Activated CD8-positive, alpha-beta memory T cell treated with anti-CD3 and anti-CD28 coated beads, Interleukin-2, amount 50 U/mL, for 48 hours (primary cell): ENCODE measurements at places on chromosomes 7 and 10.

- DNase-seq = peak; percentile 72
These were observed 10.4 kb downstream of the CHST3 start for GRCh38 chr10:71974489-71975021.

- DNase-seq = no peak
These were observed 35.8 kb upstream of the DNAAF5 start for GRCh38 chr7:690478-691360.

- no peak for DNase-seq
These were observed 46.7 kb upstream of the SPOCK2 start for GRCh38 chr10:72134785-72135767.

DNA sequence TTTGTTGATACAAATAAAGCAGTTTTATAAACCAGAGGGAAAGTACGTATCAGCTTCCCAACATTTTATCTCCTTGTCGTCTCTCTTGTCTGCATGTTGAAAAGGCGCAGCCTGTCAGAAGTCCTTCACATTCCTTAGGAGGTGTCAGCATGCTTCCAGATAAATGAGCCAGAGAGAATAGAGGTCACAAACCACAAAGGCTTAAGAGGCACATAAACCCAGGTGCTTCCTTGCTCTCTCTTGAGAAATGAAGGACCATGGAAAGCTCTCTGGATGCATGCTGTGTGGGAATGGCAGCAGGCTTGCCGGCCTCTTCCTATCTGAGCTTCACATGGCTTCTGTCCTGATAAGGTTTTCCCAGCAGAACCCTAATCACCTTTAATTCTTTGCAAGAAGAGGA is 448.5 kb downstream of the XPNPEP1 start:
- DNase-seq = no peak

- no peak for DNase-seq
These were observed 183.9 kb downstream of the WNT2 start for GRCh38 chr7:117138981-117139380.

GRCh38 chr7:123616223-123616622 is 14.6 kb downstream of the ASB15 start:
- DNase-seq = no peak

DNA sequence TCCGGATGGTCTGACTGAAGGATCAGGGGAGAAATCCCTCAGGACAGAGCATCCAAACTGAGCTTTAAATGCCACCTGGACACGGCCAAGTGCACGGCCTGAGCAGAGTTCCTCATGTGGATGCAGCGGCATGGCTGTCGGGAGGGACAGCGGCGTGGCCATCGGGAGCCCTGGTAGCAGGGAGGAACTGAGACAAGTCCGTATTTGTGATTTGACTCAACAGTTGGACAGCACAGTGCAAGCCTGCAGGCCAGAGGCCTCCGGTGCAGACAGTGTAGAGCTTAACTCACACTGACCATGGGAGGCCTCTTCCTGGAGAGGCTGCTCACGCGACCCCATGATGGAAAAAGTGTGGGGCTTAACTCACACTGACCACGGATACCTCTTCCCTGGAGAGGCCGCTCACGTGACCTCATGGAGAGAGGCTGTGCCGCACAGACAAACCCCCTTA is 207.4 kb downstream of the DIP2C start:
- DNase-seq = peak; percentile 35

- DNase-seq = no peak
These were observed 88.4 kb upstream of the SMNDC1 start for GRCh38 chr10:110392868-110393740.

DNA sequence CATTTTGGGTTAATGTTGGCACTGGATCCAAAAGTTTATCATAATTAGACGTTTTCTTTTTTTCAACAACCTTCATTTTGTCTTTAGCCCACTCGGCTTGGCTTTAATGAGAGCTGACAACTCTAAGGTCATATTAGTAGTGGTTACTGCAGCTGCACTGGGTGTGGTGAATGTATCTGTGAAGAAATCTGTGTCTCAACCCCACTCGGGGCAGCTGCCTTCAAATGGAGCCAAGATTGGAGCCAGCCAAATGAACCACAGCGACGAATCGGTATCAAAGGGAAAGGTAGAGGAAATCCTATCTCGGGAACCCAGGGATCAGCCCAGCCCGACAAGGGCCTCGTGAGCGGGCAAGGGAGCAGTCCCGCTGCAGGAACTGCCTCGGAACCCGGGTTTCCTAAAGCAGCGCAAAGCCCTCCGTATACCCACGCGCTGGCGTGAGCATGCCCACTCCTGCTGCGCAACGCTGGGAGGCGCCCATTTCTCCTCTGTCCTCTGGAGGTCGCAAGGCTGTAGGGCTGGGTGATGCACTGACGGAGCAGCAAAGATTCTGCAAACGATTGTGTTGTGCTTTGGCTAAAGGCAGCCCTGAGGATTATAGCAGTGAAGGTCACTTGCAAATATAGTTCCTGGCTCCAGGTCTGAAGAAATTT is 98.7 kb upstream of the MBL2 start:
- DNase-seq = no peak

DNA sequence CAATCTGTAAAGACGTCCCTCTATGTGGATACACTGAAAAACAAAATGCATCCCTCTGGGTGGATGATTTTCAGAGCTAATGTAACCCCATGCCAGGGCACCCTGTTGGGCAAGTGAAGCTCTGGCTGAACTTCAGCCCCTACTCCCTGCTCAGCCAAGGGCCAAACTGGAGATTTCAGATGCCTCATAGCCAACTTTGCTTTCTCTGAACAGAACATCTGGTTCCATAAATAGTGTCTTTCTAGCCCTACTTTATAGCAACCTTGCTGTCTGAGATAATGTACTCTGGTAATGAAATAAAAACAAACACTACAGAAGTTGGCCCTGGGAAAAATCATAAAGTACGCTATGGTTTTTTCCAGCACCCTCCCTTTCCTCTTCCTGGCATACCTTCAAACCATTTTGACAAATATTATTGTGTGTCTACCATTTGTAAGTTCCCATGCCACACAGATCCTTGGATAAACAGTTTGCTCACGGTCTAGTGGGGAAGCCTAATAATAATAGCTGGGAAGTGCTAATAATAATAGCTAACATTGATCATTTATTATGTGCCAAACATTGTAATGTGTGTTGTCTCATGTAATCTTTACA is 3.4 kb downstream of the ENTPD1 start:
- no peak for DNase-seq

GRCh38 chr7:71661671-71662224 is 529.8 kb downstream of the GALNT17 start:
- no peak for DNase-seq

- DNase-seq = no peak
These were observed 219.1 kb downstream of the EMX2 start for GRCh38 chr10:117761695-117762094.

DNA sequence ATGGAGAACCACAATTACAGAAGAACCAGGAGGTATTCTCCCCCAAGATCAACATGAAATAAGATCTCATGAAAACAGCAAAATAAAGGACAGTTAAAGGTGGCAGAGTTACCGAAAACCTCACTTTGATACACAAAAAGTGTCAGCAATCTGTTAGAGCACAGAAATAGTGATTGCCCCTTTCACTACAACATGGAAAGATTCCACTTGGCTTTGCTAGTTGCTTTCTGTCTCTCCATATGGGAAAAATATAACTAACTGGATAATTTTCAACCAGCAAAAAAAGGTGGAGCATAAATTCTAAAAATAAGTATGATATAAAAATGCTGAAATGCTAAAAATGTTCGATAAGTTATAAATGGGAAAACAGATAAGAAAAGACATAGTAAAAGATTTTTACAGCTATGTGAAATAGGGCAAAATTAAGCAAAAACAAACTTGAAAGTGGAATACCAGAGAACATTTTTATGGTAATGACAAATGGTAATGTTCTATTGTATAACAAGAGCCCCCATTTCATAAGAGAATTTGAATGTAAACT is 90.2 kb downstream of the GPR85 start:
- no peak for DNase-seq

DNA sequence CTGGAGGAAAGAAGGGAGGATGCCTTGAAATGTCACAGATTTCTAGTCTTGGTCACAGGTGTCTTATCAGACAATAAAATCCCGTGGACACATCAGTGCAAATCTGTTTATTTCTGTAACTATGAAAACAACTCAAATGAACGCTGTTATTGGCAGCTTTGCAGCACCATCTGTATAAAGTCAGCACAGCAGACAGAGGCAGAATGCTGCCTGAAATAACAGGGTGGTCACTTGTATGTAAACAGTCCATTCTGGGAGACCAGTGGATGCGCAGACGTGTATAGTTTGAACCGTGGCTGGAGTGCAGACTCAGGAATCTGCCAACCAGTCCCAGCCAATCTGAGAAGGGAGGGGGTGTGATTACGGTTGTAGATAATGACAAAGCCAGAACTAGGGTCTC is 54.8 kb downstream of the SEC23IP start:
- no peak for DNase-seq

DNA sequence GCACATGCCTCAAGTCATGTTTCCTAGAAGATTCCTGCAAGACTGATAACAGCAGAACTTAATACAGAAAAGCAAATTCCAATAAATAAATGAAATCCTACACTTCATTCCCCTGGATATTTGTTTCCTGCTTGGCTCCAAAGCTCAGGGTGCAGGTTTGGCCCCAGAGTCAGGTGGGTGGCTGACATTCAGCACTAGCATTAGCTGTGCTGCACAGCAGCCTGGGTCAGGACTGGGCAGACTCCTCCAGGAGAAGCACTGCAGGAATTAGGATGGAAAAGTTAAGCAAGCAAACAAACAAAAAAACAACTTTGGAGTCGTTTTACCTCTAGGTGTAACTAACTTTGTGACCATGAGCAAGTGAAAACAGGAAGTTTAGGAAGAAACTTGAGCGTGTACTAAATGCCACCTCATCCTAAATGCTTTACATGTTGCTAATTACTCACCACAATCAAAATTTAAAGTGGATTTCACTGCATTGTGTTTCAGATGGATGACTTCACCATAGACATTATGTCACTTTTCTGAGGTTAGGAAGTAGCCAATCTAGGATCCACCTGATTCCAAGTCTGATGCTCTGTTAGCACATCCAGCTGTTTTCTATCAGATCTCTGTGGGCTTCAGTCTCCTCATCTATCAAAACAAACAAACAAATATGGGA is 239.4 kb downstream of the C7orf25 start:
- no peak for DNase-seq

- DNase-seq = no peak
These were observed 80.3 kb upstream of the SEM1 start for GRCh38 chr7:96789914-96790313.

DNA sequence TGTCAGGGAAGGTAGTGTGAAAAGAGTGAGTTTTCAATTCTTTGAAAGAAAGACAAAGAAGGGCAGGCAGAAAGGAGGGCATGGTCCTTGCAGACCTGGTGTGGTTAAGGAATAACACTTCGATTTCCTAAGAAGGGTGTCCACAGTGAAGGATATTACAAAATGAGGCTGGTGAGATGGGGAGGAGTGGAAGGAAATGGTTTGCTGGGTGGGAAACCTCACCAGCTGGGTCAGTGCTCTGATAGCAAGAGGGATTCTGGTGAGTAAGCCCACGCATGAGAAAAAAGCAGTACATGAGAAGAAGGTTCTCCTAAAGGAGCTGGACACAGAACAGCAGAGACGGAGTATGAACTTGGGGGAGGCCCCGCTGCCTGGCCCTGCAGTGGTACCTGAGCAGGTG is 230.6 kb upstream of the PLXNA4 start:
- DNase-seq = no peak
